Frontal cortex (tissue), 4 donors: ENCODE measurements at places on chromosomes 16 and 17. TPM values are rescaled to one million over a fixed set of nuclear protein-coding genes. Genes with fewer than 3 reads are reported as not detected.

NLGN2 gene
- total RNA-seq: 8.2 TPM

TNFRSF13B gene
- total RNA-seq: not detected

TBC1D3I gene
- total RNA-seq: under 0.01 TPM

TMEM98 gene
- 37.9 TPM for total RNA-seq

HBQ1 gene
- total RNA-seq: 6.9 TPM

KIF19 gene
- not detected for total RNA-seq

SLC5A2 gene
- total RNA-seq: 1.2 TPM

KRTAP1-1 gene
- total RNA-seq: not detected

ACE gene
- total RNA-seq: 4.5 TPM

GP2 gene
- total RNA-seq: under 0.01 TPM

SPATA22 gene
- 3.7 TPM for total RNA-seq
